ENCODE measurements at places on chromosomes 2 and 18. TPM values are rescaled to one million over a fixed set of nuclear protein-coding genes. Genes with fewer than 3 reads are reported as not detected.

GRCh38 chr2:199677881-199678280, 173.1 kb downstream of the FTCDNL1 start:
- no peak overlapping the region for H3K4me3 ChIP-seq
- no peaks in the 10 kb centered on the region for H3K4me1 ChIP-seq
- no peak for DNase-seq
- no peak overlapping the region for H3K27ac ChIP-seq

GRCh38 chr18:67511840-67512239, 4.7 kb downstream of the DSEL start:
- DNase-seq, result no peak
- no peak overlapping the region for H3K4me3 ChIP-seq
- H3K27me3 ChIP-seq, result peaks cover 19% of the 10 kb centered on the region
- peaks cover 5% of the 10 kb centered on the region for H3K4me1 ChIP-seq
- H3K27ac ChIP-seq, result no peak overlapping the region

DNA sequence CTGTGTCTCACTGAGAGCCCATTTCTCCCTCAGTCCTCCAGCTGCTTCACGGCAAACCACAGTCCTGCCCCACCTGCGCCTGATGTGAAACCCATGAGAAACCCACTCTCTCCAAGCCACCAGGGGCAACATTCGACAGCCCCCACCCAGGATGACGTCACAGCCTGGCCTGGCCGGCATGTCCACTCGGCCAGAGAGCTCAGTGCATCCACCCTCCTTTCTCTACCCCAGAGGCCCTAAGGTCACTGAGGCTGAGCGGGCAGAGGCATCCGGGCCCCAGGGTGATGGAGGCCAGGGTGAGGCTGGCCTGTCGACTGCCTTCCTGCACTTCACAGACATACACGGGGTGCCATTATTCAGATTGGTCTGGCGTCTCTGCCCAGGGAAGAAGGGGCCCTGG, 402.7 kb upstream of the MYT1L start:
- no peaks in the 10 kb centered on the region for H3K36me3 ChIP-seq
- DNase-seq, result no peak
- H3K4me1 ChIP-seq, result no peaks in the 10 kb centered on the region
- no peak overlapping the region for H3K27ac ChIP-seq
- H3K27me3 ChIP-seq, result no peaks in the 10 kb centered on the region

DNA sequence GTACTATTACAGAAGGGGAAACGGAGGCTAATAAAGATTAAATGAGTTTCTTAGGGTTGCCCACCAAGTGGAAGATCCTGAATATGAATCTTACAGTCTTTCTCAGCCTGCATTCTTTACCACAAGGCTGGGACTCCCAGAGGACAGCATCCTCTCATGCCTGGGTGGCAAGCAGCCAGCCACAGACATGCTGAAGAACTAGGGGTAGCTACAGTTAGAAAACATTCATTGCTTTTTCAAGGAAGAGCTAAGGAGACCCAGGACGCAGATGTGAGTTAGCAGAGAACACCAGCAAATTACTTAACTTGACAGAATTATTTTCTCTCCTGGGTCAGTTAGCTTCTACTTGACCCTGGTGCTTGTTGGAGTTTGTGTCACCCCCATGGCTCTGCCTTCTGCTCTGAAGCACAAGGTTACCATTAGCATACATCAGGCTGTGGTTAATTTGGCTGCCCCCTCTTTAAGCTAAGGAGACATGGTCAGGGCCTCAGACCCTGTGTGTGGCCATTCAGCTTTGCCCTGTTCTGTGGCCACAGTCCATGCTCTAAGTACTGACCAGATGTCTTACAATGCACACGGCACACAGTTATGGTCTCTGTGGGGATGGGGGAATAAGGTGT, 132.3 kb upstream of the TNP1 start:
- no peaks in the 10 kb centered on the region for H3K27me3 ChIP-seq
- H3K4me1 ChIP-seq, result no peaks in the 10 kb centered on the region
- DNase-seq, result no peak

The UGT1A6 gene
- total RNA-seq, result not detected

- no peak for DNase-seq
- peaks cover 1% of the 10 kb centered on the region for H3K4me1 ChIP-seq
- peaks cover 2% of the 10 kb centered on the region for H3K36me3 ChIP-seq
- H3K27ac ChIP-seq, result no peak overlapping the region
- no peaks in the 10 kb centered on the region for H3K27me3 ChIP-seq
These were observed 56.6 kb downstream of the FAM228A start for GRCh38 chr2:24231461-24231881.

GRCh38 chr18:6449213-6449612, 34.5 kb upstream of the L3MBTL4 start:
- no peaks in the 10 kb centered on the region for H3K4me1 ChIP-seq
- H3K4me3 ChIP-seq, result no peak overlapping the region
- no peaks in the 10 kb centered on the region for H3K27me3 ChIP-seq

The LIMS2 gene
- 11.4 TPM for total RNA-seq

The NIFK gene
- total RNA-seq, result 102 TPM

DNA sequence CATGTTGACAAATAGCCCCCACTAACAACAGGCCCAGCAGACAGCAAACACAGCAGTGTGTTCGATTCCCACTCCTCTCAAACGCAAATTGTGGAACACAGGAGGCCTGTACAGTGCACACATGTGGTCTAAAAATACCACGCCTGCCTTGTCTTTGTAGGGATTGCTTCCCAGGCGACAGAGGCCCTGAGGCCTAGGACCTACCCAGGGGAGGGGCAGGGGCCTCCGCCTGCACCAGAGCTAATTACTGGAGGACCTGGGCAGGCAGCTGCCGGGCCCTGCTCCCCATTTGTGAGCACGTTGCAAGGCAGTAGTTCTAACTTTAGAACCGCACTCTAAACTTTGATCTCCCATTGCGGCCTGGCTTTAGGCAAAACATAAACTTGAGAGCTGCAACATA, 316.0 kb downstream of the TXNL1 start:
- H3K27me3 ChIP-seq, result no peaks in the 10 kb centered on the region
- no peaks in the 10 kb centered on the region for H3K4me1 ChIP-seq
- no peak overlapping the region for H3K27ac ChIP-seq
- DNase-seq, result no peak
- H3K36me3 ChIP-seq, result no peaks in the 10 kb centered on the region

GRCh38 chr2:144477281-144477956, 42.5 kb downstream of the ZEB2 start:
- no peak overlapping the region for H3K27ac ChIP-seq
- peaks cover 50% of the 10 kb centered on the region for H3K4me1 ChIP-seq
- H3K36me3 ChIP-seq, result peaks cover 16% of the 10 kb centered on the region
- H3K4me3 ChIP-seq, result no peak overlapping the region
- no peak for DNase-seq

The MFSD6 gene
- 53.1 TPM for total RNA-seq

DNA sequence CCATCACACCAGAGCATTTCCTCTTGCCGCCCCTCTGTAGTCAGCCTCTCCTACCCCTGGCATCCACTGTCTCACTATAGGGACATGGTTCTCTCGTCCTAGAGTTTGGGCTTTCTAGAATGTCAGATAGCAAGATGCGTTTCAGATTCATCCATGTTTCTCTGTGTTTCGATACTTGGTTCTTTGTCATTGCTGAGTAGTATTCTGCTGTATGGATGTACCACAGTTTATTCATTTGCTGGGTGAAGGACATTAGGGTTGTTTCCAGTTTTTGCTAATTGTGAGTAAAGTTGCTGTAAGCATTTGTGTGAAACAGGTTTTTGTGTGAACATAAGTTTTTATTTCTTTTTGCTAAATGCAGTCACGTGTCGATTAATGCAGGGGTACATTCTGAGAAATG, 3.8 kb downstream of the ZNF532 start:
- no peaks in the 10 kb centered on the region for H3K4me1 ChIP-seq
- H3K36me3 ChIP-seq, result no peaks in the 10 kb centered on the region
- DNase-seq, result no peak
- H3K4me3 ChIP-seq, result no peak overlapping the region

DNA sequence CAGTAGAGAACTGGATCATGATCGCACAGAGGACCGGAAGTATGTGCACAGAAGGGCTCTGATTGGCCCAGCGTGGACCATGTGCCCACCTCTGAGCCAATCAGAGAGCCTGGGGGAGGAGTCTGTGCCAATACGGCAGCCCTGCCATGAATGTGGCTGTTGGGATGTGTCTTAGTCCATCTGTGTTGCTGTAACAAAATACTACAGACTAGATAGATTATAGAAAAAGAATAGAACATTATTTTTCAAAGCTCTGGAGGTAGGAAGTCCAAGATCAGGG, 132.0 kb downstream of the NDUFA10 start:
- H3K4me1 ChIP-seq, result no peaks in the 10 kb centered on the region
- no peak overlapping the region for H3K27ac ChIP-seq
- H3K4me3 ChIP-seq, result no peak overlapping the region
- peak; percentile 38 for DNase-seq
- H3K36me3 ChIP-seq, result no peaks in the 10 kb centered on the region
- peaks cover 23% of the 10 kb centered on the region for H3K27me3 ChIP-seq

DNA sequence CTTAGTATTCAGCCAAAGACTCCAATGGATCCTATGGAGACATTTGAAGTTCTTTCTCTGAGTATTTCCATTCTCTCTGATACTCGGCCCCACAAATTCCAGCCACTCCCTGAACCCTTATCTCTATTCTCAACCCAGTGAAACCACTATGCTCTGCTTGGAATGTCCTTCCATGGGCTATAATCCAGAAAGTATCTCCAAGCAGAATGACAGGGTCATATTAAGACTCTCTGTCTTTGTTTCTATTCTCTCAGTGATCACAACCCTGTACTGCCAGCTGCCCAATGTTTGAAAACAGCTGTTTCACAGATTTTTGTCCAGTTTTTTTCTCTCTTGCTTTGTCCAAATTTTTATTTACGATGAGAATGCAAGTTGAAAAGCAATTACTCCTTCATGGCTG, 21.9 kb downstream of the CHMP3 start:
- H3K36me3 ChIP-seq, result peaks cover 51% of the 10 kb centered on the region
- no peak for DNase-seq
- H3K27me3 ChIP-seq, result no peaks in the 10 kb centered on the region

DNA sequence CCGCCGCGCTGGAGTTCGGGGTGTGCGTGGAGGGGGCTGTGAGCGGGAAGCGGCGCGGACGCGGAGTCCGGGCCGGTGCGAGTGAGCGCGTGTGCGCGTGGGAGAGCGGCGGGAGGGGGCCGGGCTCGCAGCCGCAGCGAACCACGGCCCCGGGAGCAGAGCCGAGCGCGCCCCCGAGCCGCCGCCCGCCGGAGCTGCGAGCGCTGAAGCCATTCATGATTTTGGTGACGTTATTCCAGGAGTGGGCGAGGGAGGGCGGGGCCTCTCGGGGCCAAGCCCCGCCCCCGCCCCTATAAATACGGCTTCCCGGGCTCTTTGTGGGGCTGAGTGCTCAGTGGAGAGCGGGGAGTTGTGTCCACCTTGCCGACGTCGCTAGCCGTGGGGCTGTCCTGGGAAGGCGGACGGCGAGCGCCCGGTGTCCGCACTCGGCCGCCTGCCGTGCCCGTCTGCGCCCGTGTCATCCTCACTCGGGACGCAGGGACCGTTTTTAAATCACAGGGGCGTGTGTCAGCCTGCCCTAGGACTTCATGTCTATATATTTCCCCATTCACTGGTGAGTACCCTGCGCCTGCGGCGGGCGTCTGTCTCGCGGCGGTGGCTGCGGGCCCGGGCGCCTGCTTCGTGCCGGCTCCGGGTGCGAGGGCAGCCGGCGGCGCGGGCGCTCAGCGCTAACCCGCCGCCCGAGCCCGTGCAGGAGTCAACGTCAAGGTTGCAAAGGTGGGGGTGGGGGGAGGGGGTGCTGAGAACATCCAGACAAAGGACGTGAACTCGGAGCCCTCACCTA, at the start of gene LBH:
Gene LBH, plus strand, starts transcription at position 323 of the 784 bp plus-strand sequence. Its CDS starts 205 bp downstream, at position 528.
- H3K27me3 ChIP-seq, result peaks cover 12% of the 10 kb centered on the region
- peak within 1 kb of the TSS; percentile 73 for H3K4me3 ChIP-seq
- H3K4me1 ChIP-seq, result peaks cover 60% of the 10 kb centered on the region
- peaks cover 24% of the 10 kb centered on the region for H3K36me3 ChIP-seq
- H3K27ac ChIP-seq, result peak within 1 kb of the TSS; percentile 78

GRCh38 chr2:101832114-101832513, 134.6 kb downstream of the MAP4K4 start:
- H3K4me3 ChIP-seq, result no peak overlapping the region
- no peaks in the 10 kb centered on the region for H3K27me3 ChIP-seq
- DNase-seq, result no peak

DNA sequence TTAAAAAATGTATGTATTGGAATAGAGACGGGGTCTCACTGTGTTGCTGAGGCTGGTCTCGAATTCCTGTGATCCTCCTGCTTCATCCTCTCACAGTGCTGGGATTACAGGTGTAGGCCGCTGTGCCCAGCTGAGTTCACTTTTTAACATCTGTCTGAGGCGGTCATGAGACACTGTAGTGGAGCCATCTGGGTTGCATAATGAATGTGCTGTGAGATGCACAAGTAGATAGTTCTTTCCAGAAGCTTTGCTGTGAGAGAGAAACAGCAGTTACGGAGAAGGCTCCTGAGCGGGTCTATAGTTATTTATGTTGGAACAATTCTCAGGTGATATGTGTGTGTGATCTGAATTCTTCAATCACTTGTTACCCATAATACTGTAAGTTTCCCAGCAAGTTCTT, 3.1 kb downstream of the RMC1 start:
- peak overlapping the region; percentile 11 for H3K4me3 ChIP-seq
- H3K27me3 ChIP-seq, result no peaks in the 10 kb centered on the region
- peaks cover 42% of the 10 kb centered on the region for H3K4me1 ChIP-seq
- H3K36me3 ChIP-seq, result peaks cover 40% of the 10 kb centered on the region

Measured in activated CD8-positive, alpha-beta memory T cell treated with anti-CD3 and anti-CD28 coated beads, Interleukin-2, amount 10 ng/mL, durations not matched to agents 7 days and 5 days (primary cell).